Activated naive CD4-positive, alpha-beta T cell treated with anti-CD3 and anti-CD28 coated beads, Interleukin-2, amount 50 U/mL, for 72 hours (primary cell): ENCODE measurements at places on chromosomes 5 and 9.

DNA sequence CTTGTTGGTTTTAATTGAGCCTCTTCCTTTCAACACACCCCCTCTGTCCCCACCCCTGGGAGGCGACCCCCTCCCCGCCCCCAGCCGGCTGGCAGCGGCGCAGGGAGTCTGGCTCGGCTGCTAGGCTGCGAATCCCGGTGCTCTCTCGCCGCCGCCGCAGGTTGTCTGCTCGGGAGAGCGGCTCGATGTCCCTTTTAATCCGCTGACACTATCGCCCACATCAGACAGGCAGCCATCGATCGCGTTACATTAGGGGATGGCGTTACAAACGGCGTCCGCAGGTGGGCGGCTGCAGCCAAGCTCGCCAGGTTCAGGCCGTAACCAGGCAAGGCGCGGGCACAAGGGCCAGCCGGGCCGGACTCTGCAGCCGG lies 1.3 kb downstream of the NR2F1-AS1 start:
- DNase-seq, result no peak

DNA sequence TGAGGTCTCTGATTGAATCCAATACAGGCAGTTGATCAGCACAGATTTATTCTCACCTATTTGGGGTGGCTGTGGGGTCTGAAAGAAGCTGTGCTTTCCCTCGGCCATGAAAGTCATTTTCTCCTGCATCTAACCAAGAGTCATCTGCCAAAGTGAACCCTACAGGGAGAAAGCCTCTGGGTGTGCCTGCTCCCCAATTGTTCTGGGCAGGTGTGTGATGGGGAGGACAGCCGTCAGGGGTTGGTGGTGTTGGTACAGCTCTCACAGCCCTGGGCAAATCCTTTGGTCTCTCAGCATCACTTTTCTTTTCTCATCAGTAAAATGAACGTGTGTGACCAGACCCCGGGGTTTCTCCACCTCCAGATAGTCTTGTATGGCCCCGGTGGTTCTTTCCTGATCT lies 2.5 kb downstream of the PHF2 start:
- DNase-seq, result no peak

DNA sequence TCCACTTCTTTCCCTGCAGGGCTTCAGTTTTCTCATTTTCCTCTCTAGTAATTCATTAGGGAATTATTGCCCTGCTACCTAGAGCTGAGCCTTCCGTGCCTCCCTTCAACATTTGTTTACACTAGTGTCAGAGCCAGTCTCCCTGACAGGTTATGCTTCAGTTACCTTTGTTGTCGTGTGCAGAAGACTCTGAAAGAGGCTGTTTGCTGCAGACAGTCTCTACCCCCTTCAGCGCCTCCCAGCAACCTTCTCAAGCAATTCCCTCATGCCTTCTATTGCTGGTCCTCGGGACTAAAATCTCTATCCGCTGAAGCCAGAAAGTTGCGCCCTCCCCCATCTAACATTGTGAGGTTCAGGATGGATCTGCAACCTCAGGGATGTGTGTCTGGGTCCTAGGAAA lies 12.8 kb downstream of the RALGPS1 start:
- no peak for DNase-seq

- DNase-seq, result no peak
Measured at GRCh38 chr5:147809830-147810666, 21.4 kb downstream of the SPINK1 start.

- no peak for DNase-seq
Measured at GRCh38 chr5:72172786-72173185, 65.5 kb downstream of the MAP1B start.

DNA sequence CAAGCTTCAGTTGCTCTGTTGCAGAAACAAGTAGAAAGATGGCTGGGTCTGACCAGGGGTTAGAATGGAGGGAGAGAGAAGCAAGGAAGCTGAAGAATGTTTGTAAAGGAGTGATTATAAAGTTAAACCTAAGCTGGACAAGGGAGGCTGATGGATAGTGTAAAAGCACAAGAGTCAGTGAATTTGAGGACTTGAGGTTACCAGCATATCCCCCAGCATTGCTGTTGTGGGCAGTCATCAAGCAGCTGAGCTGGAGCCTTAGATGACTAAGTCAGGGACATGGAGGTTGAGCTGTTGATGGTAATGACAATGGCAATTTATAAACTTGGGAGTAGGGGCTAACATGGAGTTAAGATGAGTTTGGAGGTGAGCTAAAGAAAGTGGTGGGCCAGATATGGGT lies 131.5 kb downstream of the ERCC6L2 start:
- DNase-seq, result no peak

DNA sequence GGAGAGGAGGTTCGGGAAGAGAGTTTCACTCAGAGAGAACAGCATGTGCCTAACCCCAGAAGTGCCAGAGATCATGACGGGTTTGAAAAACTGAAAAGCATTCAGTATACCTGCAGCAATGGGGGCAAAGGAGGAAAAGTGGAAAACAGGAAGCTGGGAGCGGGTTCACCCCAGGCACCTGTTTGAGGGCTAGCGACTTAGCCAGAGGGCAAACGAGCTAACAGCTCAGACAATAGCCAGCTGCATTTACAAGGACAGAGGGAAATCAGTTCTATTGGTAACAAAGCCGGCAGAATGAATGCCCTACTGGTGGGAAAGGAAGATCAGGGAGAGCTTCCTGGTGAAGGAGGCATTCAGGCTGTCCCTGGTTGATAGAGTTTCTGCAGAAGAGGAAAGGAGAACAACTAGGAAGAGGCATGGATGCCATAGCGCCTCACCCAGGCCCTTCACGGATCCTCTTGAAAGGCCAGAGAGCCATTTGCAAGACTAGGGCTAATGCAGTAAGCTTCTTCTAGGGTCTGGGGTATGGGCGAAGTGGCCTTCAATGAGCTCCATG lies 141.7 kb upstream of the ADRA1B start:
- DNase-seq, result no peak

DNA sequence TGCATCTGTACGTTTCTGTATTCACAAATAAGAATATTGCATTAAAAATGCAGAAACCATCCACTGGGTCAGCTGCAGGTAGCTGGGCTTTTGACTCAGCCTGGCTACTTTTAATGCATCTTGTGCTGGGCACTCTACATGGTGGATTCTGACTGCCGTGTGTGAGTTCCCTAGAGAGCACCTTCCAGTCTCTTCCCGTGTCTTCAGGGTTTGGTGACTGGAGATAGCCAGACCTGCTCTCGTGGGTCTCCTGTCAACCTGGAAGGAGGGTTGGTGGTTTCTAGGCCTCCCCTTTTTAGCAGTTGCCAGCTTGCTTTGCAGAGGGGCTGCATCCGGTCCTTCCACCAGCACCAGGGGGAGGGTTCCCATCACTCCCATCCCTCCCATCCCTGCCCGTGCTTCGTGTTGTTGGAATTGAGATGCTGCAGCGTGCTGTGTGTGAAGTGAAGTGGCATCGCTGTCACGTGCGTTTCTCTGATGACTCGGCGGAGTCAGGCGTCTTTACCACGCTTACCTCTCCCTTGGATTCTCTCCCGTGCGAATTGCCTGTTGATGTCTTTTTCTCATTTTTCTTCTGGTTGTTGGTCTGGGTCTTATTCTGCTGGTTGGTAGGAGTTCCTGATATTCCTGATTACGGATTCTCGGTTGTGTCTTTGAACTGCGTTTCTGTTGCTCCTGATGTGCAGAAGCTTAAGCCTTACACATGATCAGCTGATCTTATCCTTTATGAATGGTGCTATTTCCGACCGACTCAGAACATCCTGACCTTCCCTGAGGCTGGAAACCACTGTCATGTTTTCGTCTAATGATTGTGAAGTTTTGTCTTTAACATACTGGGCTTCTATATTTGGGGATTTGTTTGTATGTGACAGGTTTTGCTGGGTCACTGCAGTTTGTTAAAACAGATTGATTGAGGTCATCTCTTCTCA lies 16.9 kb downstream of the FBXW5 start:
- no peak for DNase-seq

- no peak for DNase-seq
Measured at GRCh38 chr9:124793015-124793541, 16.1 kb downstream of the OLFML2A start.

DNA sequence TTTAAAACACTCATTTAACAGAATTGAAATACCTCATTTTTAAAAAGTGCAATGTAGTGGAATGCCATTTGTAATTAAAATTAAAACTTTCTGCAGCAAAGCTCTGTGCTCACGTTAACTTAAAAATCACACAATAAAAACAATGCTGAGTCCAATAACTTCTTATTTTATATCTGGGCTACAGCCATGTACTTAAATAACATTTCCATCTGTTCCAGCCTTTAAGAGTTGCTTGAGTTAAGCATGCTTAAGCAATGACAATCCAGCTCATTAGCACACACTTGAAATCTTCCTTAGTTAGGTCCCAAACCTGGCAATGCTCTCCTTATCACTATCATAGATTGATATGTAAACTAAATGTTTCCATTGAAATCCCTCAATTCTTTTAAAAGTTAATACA lies 132.3 kb upstream of the CDH12 start:
- no peak for DNase-seq

DNA sequence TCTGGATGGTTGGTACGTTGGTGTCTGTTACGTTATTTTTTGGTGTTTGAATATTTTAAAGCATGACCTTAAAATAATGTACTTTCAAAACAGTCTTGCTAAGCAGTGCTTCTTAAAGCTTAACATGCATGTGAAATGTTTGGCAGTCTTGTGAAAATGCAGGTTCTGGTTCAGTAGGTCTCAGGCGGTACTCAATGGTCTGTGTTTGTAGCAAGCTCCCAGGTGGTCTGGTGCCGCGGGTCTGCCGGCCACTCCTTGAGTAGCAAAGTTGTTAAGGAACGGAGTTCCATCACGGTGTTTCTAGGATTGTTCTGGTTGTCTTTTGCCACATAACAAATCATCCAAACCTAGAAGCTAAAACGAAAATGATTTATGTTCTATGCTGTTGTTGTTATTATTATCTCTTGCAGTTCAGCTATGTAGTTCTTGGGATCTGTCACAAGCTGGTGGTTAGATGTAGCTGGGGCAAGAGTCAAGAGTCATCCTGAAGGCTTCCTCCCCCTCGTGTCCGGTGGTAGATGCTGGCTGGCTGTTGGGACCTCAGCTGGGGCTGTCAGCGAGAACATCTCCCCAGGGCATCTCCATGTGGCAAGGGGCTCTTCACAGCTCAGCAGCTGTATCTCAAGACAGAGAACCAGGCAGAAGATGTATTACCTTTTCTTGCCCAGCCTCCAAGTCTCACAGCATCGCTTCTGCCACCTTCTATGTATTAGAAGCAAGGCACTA lies 186.8 kb downstream of the PALM2AKAP2 start:
- no peak for DNase-seq

DNA sequence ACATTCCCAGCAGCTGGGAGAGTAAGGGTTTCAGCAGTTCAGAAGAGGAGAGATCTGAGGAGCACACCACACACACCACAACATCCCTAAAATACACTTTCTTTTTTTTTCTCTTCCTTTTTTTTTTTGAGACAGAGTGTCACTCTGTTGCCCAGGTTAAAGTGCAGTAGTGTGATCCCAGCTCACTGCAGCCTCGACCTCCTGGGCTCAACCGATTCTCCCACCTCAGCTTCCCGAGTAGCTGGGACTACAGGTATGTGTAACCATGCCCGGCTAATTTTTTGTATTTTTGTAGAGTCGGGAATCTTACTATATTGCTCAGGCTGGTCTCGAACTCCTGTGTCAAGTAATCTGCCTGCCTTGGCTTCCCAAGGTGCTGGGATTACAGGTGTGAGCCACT lies 9.7 kb upstream of the UBAP1 start:
- DNase-seq, result no peak

GRCh38 chr5:180329606-180330269 lies 23.4 kb downstream of the GFPT2 start:
- no peak for DNase-seq

- DNase-seq, result no peak
Measured at GRCh38 chr5:154947778-154948177, 6.9 kb downstream of the MRPL22 start.
